Left colon (tissue), 2 donors: ENCODE measurements at places on chromosomes 5 and 9.

DNA sequence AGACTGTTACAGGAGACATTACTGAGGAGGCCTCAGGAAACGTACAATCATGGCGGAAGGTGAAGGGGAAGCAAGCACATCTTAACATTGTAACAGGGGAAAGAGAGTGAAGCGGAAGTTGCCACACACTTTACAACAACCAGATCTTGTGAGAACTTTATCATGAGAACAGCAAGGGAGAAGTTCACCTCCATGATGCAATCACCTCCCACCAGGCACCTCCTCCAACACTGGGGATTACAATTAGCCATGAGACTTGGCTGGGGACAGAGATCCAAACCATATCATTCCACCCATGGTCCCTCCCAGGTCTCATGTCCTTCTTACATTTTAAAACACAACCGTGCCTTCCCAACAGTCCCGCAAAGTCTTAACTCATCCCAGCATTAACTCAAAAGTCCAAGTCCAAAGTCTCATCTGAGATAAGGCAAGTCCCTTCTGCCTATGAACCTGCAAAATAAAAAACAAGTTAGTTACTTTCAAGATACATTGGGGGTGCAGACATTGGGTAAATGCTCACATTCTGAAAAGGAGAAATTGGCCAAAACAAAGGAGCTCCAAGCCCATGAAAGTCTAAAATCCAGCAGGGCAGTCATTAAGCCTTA is 138.3 kb downstream of the TMEM161B start:
- no peak for DNase-seq

DNA sequence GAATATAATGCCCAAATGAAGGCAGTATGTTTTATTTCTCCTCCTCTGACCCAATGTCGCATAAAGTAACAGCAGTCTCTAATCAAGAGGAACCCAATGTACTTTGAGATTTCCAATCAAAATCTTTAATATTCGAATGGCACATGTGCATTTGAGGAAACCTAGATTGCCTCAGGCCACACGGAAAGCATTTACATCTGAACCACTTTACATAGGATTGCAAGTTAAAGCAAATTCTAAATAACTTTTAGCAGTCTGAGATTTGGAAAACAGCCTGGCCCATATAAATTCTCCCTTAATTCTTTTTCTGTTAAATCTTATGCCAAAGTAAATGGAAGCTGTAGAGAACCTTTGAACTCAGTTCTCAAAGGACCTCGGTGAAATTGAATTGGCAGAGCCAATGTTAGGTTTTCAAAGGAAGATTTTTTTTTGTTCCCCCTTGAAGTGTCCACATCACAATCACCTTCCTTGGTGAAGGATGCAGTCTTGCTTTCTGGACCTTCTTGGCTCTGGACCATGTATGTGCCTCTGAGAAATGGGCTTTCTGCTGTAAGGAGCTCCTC is 57.3 kb downstream of the SNCAIP start:
- DNase-seq, result no peak

- DNase-seq, result no peak
Observed at GRCh38 chr9:5866272-5866671, 24.4 kb upstream of the MLANA start.

DNA sequence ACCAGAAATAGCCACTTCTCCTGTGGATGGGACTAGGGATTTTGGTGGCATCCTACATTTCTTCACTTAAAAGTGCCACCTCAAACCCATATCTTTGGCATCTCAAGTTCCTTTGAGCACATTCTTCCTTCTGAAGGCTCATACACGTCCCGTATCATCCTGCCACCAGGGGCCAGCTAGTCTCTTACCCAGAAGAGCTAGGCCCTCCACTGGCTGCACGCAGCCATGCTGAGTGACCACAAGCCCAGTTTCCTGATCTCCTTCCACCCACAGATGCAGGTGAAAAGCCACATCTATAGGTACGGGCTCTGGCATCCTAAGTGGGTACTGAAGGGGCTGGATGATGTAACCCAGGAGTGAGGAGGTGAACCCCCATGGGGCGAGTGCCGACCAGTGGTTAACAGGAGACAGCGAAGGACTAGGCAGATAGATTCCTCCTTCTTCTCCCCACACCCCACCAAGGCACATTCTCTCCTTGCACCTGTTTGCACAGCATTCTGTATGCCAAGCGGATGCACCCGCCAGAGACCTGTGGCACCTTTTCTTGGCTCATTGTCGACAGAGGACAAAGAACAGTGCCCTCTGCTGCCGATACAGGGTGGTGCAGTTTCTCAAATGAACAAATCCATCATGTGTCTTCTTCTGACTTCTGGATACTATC is 14.4 kb upstream of the SCGB3A1 start:
- DNase-seq, result no peak

- DNase-seq, result no peak
Observed at GRCh38 chr5:33745101-33745770, 146.6 kb downstream of the ADAMTS12 start.
